Effector CD8-positive, alpha-beta T cell (primary cell): ENCODE measurements at places on chromosomes 2 and 18.

DNA sequence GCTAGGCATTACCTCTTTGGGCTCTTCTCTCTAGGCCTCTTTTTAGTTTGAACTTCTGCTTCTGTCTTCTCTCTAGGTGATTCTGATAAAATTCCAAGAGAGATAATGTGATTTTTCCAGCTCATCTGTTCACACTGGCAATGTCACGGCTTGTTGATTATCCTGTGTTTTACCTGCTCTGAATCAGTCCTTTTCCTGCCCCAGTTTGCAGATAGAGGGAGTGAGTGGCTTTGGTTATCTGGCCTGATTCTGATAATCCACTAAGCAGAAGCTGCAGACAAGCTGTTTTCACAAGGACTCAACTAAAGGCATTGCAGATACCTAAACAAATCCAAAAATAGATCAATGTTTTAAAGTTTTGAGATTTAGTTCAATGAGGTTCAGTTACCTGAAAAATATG is 111.9 kb downstream of the DCC start:
- DNase-seq: no peak

DNA sequence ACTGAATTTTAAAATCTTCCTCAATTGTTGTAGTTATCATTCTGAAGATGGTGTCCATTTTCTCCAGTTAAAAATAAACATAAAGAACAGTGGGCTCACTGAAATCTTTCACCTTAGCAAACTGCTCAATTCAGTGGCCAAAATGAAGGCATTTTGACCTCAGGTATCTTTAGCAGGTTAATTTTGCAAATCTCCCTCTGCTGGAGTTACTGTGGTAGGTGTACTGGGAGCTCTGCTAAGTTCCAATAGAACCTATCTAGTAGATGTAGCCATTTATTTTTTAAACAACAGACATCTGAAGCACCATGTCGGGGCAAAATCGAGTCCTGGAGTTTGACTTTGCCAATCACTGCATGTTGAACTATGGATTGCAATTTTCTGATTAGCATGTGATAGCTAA is 177.1 kb downstream of the IRS1 start:
- DNase-seq: no peak

GRCh38 chr18:24246143-24246542 is 107.3 kb downstream of the CABYR start:
- no peak for DNase-seq

- no peak for DNase-seq
These were observed 25.2 kb upstream of the SIX3 start for GRCh38 chr2:44916291-44916690.

- DNase-seq: no peak
These were observed 56.7 kb upstream of the ZNF236 start for GRCh38 chr18:76765649-76766048.

GRCh38 chr2:133667968-133668367 is 99.7 kb upstream of the NCKAP5 start:
- no peak for DNase-seq

- no peak for DNase-seq
These were observed 193.1 kb downstream of the ACOXL start for GRCh38 chr2:110925479-110925878.

DNA sequence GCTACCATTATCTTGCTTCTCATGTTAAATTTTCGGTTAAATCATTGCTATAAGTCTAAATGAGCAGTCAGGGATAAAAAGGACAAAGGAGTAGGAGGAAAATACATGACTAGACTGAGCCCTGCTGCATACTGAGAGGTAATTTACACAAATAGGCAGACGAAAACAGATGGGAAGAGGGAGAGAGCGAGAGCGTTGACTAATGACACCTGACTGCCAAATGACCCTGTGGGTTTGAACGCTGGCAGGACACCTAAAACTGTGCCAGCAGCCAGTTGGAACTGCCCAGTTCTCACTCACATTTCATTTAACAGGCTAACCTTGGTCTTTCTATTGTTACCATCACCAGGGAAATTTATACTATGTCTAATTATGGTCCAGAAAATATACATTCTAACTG is 978.2 kb downstream of the CPS1 start:
- no peak for DNase-seq

DNA sequence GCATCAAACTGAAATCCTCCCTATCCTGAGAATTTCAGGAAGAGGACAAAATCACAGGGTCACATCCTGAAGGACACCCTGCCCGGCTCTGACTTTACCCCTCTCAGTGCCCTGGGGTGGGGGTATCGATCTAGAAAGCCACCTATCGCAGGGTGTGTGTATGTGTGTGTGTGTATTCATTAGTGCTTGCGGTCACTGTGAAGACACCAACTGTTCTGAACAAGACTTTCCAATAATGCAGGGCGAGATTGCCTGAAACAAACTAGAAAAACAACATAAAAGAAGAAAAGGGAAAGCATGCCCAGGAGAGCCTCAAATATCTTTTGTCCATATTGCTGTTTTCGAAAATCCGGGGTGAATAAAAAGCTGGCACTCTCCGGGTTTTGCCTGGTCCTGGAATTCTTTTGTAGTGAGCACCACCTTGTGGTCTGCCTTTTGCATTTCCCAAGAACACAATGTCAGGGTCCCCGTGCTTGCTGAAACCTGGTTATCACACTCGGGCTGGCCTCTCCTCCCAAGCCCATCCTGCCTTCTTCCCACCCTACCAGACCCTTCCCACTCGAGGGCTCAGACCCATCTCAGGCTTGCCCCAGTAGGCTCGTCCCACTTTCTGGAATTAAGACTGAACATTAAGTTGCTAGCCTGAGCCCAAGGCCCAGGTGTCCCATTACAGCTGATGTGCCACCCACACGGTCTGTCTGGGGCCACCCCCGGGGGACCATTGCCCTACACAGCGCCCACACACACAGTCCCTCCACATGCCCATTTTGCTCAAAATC is 25.0 kb upstream of the COPS8 start:
- DNase-seq: no peak

GRCh38 chr2:40962026-40962425 is 510.1 kb upstream of the SLC8A1 start:
- DNase-seq: no peak

DNA sequence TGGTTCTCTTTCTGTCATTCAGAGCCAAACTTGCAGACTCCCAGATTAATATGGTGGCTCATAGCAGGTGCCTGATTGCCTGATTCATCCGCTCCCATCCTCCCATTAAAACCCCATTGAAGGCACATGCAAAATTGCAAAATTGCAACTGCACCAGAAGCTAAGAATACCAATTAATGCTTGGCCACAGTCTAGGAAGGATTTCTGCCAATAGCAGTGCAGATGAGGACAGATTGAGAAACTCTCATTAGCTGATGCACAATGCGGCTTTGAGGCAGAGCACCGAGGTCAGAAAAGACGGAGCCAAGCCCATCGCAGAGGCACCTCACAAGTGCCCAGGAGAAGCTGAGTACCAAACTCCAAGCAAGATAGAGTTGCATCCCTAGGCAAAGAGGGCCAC is 172.8 kb downstream of the ARL4C start:
- DNase-seq: no peak

GRCh38 chr2:45024600-45025291 is 15.5 kb upstream of the SIX2 start:
- no peak for DNase-seq

GRCh38 chr2:111705711-111706336 is 178.2 kb downstream of the ANAPC1 start:
- no peak for DNase-seq
